ENCODE measurements at places on chromosomes 3 and 15.
A peak's percentile ranks its signal among the peaks of the same experiment; 100 is the strongest.

- H3K4me3 ChIP-seq: no peak overlapping the region
- H3K27me3 ChIP-seq: no peaks in the 10 kb centered on the region
- DNase-seq: no peak
- H3K36me3 ChIP-seq: peaks cover 94% of the 10 kb centered on the region
- H3K27ac ChIP-seq: no peak overlapping the region
- H3K4me1 ChIP-seq: no peaks in the 10 kb centered on the region
Observed at GRCh38 chr3:3170998-3171397, 8.5 kb downstream of the CRBN start.

GRCh38 chr3:121758727-121759450, 9.3 kb upstream of the GOLGB1 start:
- H3K36me3 ChIP-seq: no peaks in the 10 kb centered on the region
- H3K4me1 ChIP-seq: no peaks in the 10 kb centered on the region
- H3K27ac ChIP-seq: no peak overlapping the region
- H3K4me3 ChIP-seq: no peak overlapping the region
- no peaks in the 10 kb centered on the region for H3K27me3 ChIP-seq
- no peak for DNase-seq

DNA sequence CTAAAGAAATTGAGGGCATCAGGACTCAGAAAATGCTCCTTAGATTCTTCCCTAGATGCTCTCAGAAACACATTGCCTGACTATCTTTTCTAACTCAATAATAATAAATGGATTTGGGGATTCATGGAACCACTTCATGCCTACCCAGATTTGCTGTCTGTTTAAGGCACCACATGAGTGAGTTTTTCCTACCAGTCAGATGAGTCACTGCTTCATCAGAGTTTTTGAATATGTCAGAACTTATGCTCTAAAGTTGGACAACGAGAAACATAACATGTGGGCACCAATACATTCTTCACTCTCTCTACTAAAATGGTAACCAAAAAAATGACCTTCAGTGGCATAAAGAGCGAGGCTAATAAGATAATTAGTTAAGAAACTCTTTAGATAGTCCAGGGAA, 1135.1 kb downstream of the TUSC7 start:
- H3K27me3 ChIP-seq: no peaks in the 10 kb centered on the region
- no peak for DNase-seq
- H3K4me3 ChIP-seq: no peak overlapping the region

- peak overlapping the region; percentile 31 for H3K4me3 ChIP-seq
- no peaks in the 10 kb centered on the region for H3K4me1 ChIP-seq
- no peaks in the 10 kb centered on the region for H3K36me3 ChIP-seq
- no peak for DNase-seq
- H3K27me3 ChIP-seq: no peaks in the 10 kb centered on the region
Observed at GRCh38 chr15:47484059-47484458, 233.2 kb upstream of the SEMA6D start.

DNA sequence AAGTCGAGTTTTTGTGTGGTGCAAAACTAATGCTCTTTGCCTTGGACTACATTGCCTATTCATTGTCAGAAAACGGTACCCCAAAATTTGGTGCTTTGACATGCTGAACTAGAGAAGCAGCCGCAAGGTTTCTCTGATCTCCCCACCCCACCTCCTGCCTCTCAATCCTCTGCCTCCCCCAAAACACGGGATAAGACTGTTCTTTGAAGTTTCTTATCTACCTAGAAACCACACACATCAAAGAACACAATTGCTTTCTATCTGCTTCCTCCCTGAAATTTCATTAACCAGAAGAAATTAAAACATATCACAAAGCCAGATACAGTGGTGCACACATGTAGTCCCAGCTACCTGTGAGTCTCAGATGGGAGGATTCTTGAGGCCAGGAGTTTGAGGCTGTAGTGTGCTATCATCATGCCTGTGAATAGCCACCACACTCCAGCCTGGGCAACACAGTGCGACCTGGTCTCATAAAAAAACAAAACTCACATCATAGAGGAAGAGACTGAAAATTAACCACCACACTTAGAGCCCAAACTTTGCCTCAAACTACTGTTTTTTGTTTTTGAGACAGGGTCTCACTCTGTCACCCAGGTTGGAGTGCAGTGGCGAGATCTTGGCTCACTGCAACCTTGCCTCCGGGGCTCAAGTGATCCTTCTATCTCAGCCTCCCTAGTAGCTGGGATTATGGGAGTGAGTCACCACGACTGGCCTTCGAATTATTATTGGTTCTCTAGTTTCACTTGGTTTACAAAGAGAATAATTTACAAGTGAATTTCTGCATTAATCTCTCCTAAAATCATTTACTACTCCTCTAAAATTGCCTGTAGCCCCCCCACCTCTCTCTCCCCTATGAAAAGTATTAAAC, 2.7 kb upstream of the PCNP start:
- H3K4me1 ChIP-seq: no peaks in the 10 kb centered on the region
- H3K27ac ChIP-seq: no peak overlapping the region
- no peak overlapping the region for H3K4me3 ChIP-seq
- H3K27me3 ChIP-seq: no peaks in the 10 kb centered on the region

DNA sequence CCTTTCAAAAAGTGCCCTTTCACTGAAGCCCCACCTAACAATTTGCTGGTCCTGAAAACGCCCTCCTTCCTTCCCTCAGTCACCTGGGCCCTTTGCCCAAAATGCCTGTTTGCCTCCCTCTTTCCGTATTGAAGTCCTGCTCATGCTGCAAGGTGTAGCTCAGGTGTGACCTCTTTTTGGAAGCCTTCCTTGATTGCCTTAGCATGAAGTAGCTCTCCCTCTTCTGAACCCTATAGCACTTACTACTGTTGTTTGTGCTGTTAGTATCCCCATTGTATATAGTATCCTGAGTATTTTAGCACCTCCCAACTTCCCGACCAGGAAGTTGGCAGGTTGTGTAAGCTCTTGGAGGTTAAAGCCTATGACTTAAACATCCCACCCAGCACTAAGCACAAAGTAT, 1.7 kb downstream of the PLS1 start:
- no peaks in the 10 kb centered on the region for H3K36me3 ChIP-seq
- H3K27me3 ChIP-seq: peaks cover 19% of the 10 kb centered on the region
- peaks cover 3% of the 10 kb centered on the region for H3K4me1 ChIP-seq
- no peak overlapping the region for H3K27ac ChIP-seq
- no peak overlapping the region for H3K4me3 ChIP-seq

DNA sequence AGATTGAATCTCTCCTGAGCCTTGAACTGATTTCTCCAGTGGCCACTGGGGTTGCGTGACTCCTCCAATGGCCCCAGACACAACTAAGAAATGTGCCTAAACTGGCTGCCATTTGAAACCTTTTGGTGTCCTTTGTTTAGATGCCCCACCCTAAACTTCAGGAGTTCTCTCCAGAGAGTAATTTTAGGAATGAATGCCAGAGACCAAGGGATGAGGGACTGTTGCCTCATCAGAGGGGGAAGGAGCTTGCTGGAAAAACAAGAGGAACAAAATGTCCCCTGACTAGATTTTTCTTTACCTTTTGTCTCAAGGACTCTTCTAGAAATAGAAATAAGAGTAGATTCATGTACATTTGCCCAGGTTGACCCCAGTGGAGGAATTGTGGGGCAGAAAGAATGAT, 8.1 kb upstream of the ADPRH start:
- H3K27ac ChIP-seq: no peak overlapping the region
- DNase-seq: no peak
- no peak overlapping the region for H3K4me3 ChIP-seq
- no peaks in the 10 kb centered on the region for H3K36me3 ChIP-seq
- H3K4me1 ChIP-seq: no peaks in the 10 kb centered on the region

DNA sequence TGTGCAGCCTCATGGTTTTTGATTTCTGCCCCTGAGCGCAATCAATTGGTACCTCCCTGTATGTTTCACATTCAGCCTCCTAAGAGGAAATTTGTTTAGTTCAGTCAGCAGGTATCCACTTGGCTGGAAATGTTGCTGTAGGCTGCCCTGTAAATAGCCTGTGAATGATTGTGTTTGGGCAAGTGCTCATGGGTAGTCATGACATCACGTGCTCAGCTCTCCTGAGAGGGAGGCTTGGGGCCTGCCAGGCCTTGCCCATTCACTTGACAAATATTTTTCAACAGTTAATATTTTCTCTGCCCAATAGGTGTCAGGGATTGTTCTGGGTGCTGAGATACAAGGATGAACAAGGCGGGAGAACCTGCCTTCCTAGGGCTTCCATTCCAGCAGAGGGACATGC, 13.3 kb downstream of the HRH1 start:
- H3K36me3 ChIP-seq: no peaks in the 10 kb centered on the region
- no peak overlapping the region for H3K4me3 ChIP-seq
- H3K27me3 ChIP-seq: peaks cover 4% of the 10 kb centered on the region
- DNase-seq: no peak
- H3K4me1 ChIP-seq: peaks cover 4% of the 10 kb centered on the region

DNA sequence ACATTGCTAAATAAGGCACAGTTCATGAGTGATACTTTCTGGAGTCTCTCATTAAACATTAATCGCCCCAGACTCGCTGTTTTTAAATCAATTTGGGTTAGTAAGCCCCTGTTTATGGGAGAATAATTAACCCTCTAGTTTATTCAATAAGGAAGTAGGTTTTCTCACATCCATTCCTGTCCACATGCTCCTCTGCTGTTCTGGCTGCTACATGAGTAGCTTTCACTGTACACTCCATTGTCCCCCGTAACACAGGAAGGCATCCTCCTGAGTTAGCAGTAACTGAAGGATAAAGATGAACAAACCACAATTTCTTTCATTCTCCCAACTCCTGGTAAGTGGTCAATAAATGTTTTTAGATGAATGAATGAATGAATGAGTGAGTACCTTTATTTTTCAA, 378.5 kb downstream of the DIPK2A start:
- H3K27ac ChIP-seq: no peak overlapping the region
- H3K4me3 ChIP-seq: no peak overlapping the region
- no peaks in the 10 kb centered on the region for H3K4me1 ChIP-seq
- no peaks in the 10 kb centered on the region for H3K27me3 ChIP-seq

- peaks cover 13% of the 10 kb centered on the region for H3K4me1 ChIP-seq
- no peaks in the 10 kb centered on the region for H3K27me3 ChIP-seq
- no peaks in the 10 kb centered on the region for H3K36me3 ChIP-seq
- no peak for DNase-seq
Observed at GRCh38 chr3:108106031-108106430, 15.2 kb upstream of the CD47 start.

- no peak for DNase-seq
- H3K4me3 ChIP-seq: no peak overlapping the region
- peaks cover 16% of the 10 kb centered on the region for H3K4me1 ChIP-seq
- no peaks in the 10 kb centered on the region for H3K36me3 ChIP-seq
- H3K27ac ChIP-seq: no peak overlapping the region
- peaks cover 8% of the 10 kb centered on the region for H3K27me3 ChIP-seq
Observed at GRCh38 chr3:159766563-159767185, 222.0 kb upstream of the IL12A start.

DNA sequence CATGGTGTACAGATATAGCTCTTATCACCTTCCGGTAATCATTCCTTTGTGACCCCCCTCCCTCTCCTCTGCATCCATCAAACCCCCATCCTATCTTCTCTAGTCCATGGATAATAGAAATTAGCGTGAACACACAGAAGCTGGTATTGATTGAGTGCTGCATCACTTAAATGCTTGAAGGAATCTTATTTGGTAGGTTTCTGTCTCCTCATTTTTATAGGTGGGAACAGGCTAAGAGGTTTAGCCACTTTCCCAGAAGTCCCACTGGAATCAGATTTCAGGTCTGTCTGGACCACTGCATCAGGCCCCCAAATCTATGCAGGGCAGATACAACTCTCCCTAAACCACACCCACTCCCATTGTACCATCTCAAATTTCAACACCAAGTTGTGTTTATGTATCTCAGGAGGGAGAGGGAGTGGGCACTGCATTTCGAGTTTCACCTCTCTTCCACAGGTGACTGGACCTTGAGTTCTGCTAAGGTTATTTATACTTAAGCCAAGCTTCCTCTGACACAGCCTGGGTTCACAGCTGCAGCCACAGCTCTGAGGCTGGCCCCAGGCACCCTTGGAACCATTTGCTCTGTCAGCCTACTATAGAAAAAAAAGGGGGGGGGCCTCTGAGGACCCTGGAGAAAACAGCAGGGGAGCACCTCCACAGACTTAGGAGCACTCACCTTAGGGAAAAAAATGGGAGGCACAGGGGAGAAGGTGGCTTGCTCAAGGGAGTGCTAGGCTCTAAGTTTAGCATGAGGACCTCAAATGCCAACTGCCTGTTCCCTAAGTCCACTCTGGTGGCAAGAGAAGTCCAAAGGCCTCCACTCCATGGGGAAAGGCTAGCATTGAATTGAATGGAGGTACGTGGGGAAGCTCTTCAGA, 2.1 kb upstream of the NMB start:
- H3K4me1 ChIP-seq: peaks cover 7% of the 10 kb centered on the region
- peaks cover 45% of the 10 kb centered on the region for H3K36me3 ChIP-seq
- peaks cover 4% of the 10 kb centered on the region for H3K27me3 ChIP-seq
- H3K27ac ChIP-seq: no peak overlapping the region

GRCh38 chr3:120418866-120419490, 31.8 kb downstream of the FSTL1 start:
- DNase-seq: peak; percentile 41
- peaks cover 19% of the 10 kb centered on the region for H3K4me1 ChIP-seq
- peak overlapping the region; percentile 23 for H3K27ac ChIP-seq
- no peaks in the 10 kb centered on the region for H3K27me3 ChIP-seq
- H3K36me3 ChIP-seq: peaks cover 4% of the 10 kb centered on the region

DNA sequence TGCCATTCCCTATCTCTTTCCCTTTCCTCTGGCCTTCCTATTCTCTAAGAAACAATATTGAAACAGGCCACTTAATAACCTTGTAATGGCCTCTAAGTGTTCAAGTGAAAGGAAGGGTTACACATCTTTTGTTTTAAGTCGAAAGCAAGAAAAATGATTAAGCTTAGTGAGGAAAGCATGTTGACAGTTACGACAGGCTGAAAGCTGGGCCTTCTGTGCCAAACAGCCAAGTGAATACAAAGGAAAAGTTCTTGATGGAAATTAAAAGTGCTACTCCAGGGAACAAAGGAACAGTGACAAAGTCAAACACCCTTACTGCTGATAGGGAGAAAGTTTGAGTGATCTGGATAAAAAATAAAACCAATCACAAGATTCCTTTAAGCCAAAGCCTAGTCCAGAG, 54.2 kb downstream of the SENP2 start:
- H3K36me3 ChIP-seq: peaks cover 41% of the 10 kb centered on the region
- no peak overlapping the region for H3K4me3 ChIP-seq
- H3K4me1 ChIP-seq: no peaks in the 10 kb centered on the region
- H3K27me3 ChIP-seq: no peaks in the 10 kb centered on the region
- H3K27ac ChIP-seq: no peak overlapping the region

DNA sequence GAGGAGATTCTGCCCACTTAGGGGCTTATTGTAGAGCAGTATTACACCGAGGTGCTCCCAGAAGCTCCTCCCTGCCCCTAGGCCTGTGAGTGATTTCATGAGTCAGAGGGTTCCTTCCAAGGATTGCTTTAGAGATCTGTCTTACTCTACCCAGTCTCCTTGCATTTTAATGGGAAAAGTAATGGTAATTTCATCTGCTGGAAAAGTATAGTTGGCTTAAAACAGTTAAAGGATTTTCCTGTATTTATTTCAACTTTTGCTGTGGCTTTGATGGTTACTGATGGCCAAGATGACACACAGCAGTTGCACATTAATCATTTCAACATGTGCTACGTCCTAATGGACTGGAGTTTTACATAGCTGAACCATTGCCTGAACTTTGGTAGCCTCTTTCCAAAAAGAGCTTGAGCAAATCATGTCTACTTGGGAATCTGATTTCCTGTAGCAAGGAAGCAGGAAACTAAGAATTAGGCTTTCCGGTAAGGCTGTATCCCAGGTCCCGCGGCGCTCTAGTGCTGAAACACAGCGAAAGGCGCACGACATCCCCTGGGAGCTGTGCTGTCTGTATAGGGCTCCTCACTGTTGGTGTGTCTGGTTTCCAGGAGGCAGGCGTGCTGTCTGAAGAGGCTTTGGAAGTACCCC, 9.2 kb upstream of the PGPEP1L start:
- no peak overlapping the region for H3K4me3 ChIP-seq
- H3K4me1 ChIP-seq: peaks cover 3% of the 10 kb centered on the region
- no peaks in the 10 kb centered on the region for H3K36me3 ChIP-seq

GRCh38 chr3:149808209-149808829, 4.7 kb upstream of the RNF13 start:
- no peaks in the 10 kb centered on the region for H3K27me3 ChIP-seq
- DNase-seq: peak; percentile 18
- H3K36me3 ChIP-seq: no peaks in the 10 kb centered on the region
- H3K4me3 ChIP-seq: no peak overlapping the region
- H3K27ac ChIP-seq: no peak overlapping the region
- peaks cover 6% of the 10 kb centered on the region for H3K4me1 ChIP-seq

All from neuronal stem cell (in vitro differentiated cells).